ENCODE measurements at places on chromosomes 2 and 18.

- peak; percentile 56 for DNase-seq
Observed at GRCh38 chr18:3450012-3450798, at the start of gene TGIF1. Gene TGIF1, plus strand, starts transcription at chr18:3450172. Its CDS starts 318 bp downstream, at chr18:3450490.

GRCh38 chr2:224217233-224217961 lies 178.3 kb upstream of the SERPINE2 start:
- DNase-seq, result no peak

DNA sequence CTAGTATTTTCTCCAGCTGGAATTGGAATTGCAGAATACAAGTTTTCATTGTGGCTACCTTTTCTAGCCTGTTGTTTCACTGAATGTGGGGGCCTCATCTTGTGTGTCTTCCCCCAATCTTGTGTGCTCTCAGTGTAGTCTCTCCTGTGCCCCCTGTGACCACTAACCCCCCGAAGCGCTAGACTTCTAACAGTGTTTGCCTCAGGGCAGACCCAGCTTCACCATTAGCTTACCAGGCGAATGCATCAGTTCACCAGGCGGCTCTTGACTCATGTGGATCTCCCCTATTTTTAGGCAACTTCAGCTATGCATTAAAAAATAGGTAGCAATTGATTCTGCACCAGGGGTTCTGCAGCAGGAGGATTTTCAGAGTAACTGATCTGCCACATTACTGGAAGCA lies 376.2 kb upstream of the MEIS1 start:
- DNase-seq, result no peak

DNA sequence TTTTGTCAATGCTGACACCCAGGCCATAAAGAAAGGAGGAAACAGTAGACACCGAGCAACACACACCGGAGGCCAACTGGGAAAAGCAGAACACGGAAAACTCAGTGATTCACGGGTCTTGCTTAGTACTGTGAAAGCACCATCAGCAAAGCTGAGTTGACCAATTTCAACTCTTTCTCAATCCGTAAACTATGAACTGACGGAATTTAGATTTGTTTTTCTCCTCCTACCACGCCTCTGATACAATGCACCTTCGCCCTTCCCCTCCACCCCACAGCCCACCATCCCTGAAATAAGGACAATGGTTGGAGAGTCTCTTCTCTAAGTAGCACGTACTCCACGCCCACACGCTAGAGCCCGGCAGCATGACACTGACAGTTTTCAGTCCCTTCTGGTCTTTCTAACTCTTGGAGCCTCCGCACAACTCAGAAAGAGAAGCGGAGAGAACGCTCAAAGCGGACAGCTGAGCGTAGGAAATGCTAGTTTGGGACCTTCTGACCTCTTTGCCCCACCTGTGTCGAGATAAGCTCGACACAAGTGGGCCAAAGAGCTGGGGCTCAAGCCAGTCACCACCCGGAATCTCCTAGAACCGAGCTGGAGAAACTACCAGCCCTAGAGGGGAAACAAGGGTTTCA lies 669 bp downstream of the LNPK start:
- DNase-seq, result no peak

DNA sequence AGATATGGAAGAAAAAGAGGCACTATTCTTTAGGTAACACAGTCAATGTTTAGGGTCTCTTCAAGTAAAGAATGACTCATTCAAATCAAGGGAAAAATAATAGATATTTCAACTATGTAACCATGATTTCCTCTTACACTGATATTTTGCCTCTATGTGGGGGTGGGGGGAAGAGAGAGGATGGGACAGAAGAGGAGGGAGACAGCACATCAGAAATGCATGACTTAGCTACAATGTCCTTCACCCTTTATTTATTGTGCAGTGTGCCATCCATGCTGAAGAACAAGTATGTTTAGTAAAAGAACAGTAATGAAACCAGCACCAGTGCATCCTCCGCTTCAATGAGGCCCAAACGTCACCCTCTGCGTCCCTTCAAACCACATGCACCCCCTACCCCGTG lies 204.8 kb downstream of the HDAC4 start:
- no peak for DNase-seq

DNA sequence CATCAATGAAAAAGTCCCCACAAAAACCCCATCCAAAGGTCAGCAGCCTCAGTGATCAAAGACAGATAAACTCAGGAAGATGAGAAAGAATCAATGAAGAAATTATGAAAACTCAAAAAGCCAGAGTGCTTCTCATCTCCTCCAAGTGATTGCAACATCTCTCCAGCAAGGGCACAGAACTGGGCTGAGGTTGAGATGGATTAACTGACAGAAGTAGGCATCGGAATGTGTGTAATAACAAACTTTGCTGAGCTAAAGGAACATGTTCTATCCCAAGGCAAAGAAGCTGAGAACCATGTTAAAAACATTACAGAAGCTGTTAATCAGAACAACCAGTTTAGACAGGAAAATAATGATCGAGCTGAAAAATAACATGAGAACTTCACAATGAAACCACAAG lies 442.8 kb upstream of the SYT4 start:
- no peak for DNase-seq

DNA sequence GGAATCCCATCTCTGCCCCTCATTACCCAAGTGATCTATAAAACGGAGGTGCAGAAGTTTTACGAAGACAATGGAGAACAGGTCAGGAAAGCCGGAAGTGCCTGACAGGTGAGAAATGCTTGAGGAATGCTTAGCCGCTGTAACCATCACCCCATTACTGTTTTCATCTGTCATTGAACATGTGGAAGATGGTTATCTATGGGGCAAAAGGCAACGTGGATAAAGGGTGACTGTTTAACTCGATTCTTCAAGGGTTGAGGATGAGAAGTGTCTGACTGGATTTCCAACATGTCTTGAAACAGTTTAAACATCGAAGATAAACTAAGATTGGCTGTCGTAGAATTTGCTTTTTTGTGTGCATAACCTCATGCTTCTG lies 17.3 kb downstream of the HK2 start:
- DNase-seq, result no peak

DNA sequence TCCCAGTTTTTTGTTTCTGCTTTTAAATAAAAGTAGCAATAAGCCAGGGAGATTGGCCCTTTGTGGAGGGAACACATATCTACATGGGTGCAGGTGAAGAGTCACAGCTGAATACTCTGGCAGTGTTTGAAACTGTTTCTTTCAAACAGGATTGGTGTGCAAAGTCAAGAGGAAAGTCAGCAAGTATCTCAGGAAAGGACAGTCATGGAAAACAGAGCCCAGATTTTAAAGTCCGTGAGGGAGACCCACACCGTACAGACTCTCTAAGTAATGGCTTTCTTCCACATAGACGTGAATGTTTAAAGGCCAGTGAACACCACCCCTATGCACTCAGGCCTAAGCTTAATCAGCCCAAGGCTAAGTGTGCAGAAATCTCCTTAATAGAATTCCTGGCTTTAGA lies 95.3 kb downstream of the GFPT1 start:
- no peak for DNase-seq

DNA sequence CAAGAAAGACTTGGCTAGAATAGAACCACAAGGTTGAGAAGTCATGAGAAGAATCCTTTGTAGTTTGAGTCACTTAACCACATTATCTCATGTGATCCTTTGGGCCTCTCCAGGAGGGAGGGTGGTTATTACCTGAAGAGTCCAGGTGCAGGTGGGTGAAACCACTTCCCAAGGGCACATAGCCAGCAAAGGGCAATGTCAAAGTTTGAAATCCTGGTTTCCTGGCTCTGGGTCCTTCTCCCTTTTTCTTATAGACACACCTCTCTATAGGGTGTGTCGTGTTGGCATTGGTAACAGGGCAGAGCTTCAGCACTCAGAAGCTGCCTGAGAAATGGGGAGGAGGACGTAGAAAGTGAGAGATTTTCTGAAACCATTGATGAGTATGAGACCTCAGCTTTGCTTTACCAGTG lies 137.9 kb downstream of the MGAT5 start:
- no peak for DNase-seq

DNA sequence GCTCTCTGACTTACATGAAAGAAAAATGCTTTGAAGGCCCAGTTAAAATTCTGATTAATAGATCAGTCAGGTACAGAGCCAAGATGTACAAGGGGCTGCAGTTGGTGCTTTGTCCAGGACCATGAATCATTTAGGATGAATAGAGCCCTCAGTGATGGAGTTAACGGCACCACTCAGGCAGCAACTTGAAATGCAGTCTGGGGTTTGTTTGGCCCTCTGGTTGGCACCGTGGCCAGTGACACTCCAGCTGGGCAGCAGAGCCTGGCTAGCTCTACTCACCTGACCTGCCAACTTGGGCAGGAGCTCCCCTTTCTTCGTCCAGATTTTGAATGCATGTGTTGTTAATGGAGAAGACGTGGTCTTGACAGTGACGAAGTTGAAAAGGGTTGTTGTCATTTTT lies 493.0 kb upstream of the ACVR2A start:
- no peak for DNase-seq

GRCh38 chr2:69781321-69782248 lies 39.7 kb downstream of the ANXA4 start:
- no peak for DNase-seq

GRCh38 chr2:128090575-128090944 lies 440 bp upstream of the UGGT1 start:
- no peak for DNase-seq

GRCh38 chr2:75555701-75556100 lies 5.0 kb downstream of the EVA1A start:
- DNase-seq, result no peak

DNA sequence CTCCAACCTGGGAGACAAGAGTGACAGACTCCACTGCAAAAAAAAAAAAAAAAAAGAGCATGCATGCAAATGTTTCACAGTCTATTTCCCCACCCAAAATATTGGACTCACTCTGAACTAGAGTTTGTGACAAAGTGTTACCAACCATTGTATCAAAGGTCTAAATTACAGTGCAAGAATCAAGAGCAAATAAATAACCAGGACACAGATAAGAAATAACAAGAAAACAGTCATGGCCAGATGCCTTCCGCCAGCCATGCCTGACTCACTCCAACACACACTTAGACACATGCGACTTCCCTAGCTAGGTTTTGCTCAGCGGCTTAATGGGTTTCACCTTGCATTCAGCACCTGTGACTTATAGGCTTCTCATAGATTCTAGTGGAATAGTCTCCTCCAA lies 62.8 kb downstream of the CYB5A start:
- no peak for DNase-seq

DNA sequence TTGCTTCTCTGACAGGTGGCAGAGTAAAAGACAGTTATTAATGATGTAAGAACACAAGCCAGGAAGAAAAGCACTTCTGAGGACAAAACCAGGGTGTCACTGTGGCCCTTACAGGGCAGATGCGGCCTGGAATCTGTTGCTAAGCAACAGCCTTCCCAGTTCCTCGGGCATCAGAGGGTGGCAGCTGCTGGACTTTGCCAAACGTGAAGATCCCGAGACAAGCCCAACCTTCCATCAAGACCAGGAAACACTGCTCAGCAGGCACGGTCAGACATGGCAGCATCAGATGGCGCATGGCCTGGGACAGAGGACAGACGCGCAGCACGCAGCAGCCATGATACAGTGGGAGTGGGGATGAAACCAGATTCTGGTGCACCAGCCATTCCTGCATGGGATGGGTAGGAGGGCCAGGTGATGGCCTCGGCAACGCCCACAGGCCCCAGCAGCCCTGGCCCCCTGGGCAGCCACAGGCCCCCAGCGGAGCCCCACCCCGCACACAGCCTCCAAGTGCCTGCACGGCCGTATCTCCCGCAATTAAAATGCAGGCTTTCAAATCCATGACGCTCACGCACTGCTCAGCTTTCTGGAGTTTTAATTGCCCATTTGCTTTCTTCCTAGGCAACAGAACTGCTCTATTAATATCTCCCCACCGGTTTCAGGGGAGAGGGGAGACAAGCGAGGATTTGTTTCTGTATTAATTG lies 89.0 kb downstream of the EIPR1 start:
- no peak for DNase-seq

DNA sequence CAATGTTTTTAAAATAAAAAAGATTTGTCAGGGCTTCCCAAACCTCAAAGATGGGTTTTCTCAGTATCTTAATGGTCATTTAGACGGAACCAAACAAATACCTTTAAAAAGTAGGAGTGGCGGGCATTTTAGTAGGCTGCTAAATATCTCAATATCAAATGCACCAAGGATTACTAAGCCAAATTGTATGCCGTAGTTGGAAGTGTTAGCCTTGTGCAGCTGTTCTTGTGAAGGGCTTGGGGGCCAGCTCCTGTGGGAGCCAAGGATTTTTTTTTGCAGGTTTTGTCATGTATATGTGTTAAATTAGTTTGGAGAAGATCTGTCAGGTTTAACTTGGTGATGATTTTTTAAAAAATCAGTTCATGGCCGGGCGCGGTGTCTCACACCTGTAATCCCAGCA lies 52.1 kb downstream of the ACTR2 start:
- DNase-seq, result no peak

DNA sequence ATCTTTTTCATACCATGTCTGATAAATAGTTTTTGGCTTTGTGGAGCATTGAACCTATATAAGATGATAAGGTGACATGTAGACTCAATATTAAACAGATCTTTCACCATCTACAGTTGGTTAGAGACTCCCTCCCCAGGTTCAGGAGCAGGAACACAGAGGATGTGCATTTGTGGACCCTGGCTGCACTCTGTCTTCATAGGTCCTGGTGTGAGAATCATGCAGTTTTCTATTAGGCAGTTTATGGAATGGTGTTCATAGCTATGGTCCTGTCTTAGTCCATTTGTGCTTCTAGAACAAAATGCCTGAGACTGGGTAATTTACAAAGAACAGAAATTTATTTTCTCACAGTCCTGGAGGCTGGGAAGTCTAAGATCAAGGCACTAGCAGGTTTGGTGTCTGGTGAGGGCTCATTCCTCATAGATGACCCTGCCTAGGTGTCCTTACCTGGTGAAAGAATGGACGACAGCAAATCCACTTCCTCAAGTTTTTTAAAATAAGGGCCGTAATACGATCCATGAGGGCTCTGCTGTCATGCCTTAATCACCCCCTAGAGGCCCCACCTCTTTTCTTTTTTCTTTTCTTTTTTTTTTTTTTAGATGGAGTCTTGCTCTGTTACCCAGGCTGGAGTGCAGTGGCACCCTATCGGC lies 35.3 kb upstream of the FAM98A start:
- DNase-seq, result no peak

DNA sequence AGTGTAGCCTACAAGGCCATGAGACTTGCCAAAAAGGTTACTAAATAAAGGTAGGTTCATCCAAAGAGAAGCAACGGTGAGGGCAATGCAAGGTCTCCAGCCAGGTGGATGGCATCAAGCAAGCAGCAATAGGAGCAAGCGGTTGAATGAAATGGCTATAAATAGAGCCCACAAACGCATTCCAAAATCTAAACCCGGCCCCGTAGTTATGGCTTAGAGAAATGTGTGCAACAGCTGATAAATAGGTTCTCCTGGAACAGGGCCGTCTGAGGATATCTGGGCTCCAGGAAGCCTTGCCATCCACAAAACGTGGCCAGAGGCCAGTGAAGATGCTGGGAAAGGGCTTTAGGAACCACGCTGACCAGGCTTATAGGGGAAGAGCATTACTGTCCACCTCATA lies 146.1 kb upstream of the PID1 start:
- no peak for DNase-seq

- peak; percentile 16 for DNase-seq
Observed at GRCh38 chr2:127675331-127676261, at the start of gene LIMS2. Gene LIMS2, minus strand, starts transcription at chr2:127675530. Its CDS starts 506 bp downstream, at chr2:127675024.

DNA sequence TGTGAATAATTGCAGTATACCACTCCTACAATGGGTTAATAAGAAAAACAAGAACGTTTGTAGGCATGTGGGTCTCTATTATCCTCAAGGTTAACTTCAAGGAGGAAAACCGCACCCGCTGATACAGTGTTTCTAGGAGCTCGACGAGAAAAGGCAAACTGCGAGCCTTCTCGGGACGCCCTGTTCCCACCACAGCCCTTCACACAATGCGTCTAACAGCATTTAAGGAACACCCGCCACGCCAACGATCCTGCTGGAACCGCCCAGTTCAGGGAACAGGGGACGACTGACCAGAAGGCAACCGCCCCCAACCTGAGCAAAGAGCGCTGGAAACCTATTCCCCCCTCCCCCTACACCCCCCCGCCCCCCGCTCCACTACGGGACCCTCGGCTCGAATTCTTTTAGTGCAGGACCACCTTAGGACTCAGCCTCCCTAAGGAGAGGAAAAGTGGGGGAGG lies 710 bp upstream of the TMSB10 start:
- no peak for DNase-seq
